GM13976 (cell line): ENCODE measurements at places on chromosomes 2 and 18.

- no peak for DNase-seq
Observed at GRCh38 chr18:57333940-57334339, 18.4 kb upstream of the ST8SIA3 start.

- no peak for DNase-seq
Observed at GRCh38 chr2:127622561-127623387, 23.2 kb upstream of the GPR17 start.

DNA sequence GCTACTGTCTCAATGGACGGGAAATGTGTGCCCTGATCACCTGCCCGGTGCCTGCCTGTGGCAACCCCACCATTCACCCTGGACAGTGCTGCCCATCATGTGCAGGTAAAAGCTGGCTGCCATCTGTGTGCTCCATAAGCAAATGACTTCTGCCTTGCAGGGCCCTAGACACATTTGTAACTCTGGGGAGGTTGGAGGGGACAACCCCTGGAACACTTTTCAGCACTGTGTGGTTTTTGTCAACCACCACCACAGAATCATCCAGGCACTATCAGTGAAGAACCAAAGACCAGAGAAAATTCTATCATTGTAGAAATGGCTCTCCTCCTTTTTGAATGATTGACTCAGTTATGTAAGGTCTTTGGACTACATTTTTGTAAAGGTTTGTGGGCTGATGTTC is 84.3 kb downstream of the FEZ2 start:
- no peak for DNase-seq

GRCh38 chr2:171287036-171287571 is 126.4 kb upstream of the TLK1 start:
- no peak for DNase-seq

DNA sequence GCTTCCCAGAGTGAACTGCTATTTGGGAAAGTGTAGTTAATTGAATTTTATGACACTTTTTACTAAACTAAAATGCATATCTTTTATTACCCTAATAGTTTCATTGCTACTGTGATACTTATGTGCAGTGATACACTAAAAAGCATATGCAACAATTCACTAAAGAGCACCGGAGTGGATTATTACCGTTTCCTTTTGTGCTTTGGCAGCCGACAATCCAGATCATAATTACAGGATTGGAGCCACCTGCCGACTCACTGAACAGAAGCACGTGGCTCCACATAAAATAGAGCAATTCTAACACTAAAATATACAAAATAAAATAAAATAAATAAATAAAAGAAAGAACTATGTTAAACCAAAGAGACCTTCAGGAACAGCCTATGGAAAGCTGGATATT is 583.4 kb downstream of the NRXN1 start:
- no peak for DNase-seq

DNA sequence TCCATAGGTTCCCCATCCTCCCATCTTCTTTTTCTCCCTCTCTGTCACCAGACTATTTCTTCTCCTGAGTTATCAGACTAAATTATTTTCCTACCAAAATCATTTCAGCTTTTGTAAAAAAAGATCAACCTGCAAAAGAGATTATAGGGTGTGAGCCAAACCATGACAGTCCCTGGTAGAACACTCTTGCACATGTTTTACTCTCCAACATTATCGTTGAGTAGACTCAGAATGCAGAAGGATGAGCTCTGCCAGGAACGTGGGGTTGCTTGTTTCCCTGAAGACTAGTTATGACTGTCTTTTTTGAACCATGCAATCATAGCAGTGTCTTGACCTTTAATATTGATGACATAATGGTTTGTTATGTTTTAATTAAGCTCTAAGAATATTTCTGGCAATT is 360.1 kb upstream of the VWC2L start:
- DNase-seq: no peak
